ENCODE measurements at places on chromosomes 5 and 9.

- DNase-seq, result no peak
Measured at GRCh38 chr9:37025071-37025822, 8.8 kb downstream of the PAX5 start.

DNA sequence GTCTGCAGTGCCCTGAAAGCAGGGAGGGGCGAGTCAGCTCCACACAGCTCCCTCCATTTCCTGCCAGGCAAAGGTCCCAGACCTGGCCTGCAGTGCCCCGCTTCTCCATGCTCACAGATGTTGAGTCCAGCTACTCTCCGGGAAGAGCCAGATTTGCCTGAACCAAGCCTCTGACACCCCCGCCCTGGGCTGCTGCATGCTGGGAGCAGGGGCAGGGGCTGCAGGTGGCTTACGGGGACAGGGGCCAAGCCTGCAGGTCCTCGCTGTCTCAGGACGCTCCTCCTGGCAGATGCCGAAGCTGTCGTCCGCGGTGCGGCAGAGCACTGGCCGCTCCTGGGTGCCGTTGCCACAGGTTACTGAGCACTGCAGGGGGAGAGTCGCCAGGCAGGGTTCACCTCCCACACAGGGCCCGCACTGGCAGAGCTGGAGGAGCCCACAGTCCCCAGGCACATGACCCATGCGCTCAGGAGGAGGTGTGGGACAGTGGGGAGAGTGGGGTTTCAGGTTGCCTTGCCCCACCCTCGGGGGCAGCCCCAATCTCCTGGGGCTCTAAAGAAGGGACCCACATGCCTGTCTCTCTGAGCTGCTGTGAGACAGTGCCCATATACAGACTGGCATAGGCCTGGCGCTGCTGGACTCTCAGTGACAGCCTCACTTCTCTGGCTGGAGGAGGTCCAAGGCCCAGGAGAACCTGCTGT, 62.4 kb downstream of the ZNF354C start:
- DNase-seq, result no peak

- no peak for DNase-seq
Measured at GRCh38 chr9:96253059-96253696, 48.8 kb downstream of the HSD17B3 start.

DNA sequence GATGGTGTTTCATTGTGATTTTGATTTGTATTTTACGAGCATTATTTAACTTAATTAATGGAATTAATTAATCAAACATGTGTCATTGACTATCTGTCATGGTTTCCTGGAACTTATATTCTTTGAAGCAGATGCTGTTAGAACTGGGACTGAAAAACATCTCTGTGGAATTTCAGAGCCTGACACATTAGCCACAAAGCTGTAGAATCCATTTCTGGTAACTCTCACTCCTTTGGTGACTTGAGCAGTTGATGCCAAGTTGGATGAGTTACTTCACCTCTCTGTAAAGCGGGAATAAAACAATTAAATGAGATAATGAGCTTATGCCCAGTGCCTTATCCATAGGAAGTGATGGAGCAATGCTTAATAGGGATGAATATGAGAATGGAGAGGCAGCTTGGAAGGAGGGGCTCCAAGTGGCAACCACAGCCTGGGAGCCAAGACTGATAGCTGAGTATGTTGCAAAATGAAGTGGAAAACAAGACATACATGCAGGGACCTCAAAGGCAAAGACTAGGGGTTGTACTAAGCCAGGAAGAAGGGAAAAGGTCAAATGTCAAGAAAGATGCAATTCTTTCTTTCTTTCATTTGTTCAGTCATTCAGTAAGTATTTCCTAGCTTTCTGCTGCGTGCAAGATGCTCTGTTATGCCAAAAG, 23.1 kb upstream of the ADRA1B start:
- no peak for DNase-seq

- DNase-seq, result no peak
Measured at GRCh38 chr5:38099205-38100168, 158.9 kb upstream of the EGFLAM start.

DNA sequence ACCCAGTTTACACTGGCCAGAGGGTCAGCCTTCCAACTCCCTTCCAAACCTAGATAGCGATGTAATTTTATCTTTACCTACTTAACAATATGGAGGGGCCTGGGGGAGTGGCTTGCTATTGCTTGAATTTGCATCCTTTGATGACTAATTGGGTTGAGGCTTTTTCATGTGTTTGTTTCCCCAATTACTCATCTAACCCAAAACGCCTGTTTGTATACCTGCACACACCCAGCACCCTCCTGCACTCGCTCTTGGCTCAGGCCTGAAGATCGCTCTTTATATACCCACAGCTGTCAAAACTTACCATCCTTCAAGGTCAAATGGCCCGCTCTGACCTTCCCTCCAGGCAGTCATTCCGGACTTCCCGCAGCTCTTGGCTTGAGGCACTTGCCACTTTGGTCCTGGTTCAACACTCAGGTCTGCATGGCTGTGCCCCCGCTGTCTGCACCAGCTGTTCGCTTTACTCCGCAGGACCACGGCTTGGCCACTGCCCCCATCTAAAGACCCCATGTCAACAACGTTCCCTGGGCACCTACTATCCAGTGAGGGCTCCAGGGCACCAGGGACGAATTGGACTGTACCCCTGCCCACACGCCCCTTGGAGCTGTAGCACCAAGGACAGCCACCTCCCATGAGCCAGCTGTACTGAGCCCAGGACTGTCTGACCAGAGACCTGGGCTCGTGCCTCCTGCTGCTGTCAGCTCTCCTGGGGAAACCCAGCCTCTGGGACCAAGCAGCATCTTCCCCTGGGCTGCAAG, 76.1 kb upstream of the ADAMTS2 start:
- DNase-seq, result no peak
